ENCODE measurements at places on chromosomes 6 and 20.

DNA sequence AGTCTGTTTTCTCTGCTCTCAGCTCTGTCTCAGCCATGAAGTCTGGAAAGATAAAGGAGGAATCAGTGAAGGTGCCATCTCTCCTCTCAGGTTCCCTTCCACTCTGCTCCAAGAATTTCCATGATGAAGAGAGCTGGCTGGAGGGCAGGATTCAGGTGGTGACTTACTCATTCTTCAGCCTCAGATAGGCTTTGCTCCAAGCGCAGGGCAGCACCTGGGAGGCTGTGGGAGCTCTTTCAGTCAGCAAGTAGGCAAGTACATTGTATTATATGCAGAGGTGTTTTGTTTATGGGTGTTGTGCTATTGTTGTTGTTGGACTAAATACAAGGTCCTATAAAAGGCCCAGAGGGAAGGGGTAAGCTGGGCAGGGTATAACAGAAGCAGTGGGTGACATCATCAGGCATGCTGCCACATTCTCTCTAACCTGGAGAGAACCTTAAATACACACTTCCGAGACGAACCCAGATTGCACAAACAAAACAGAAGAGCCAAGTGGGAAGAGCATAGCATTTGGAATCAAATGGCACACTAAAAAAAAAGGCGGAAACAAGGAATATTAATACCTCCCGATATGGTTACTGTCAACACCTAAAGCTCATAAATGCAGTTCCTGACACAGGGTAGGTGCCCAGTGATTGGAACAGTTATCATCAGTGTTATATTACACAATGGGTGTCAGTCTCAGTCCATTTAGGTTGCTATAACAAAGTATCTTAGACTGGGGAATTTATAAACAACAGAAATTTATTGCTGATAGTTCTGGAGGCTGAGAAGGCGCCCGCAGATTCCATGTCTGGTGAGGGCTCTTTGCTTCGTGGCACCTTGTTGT, 14.5 kb upstream of the PSMG4 start:
- DNase-seq = no peak

DNA sequence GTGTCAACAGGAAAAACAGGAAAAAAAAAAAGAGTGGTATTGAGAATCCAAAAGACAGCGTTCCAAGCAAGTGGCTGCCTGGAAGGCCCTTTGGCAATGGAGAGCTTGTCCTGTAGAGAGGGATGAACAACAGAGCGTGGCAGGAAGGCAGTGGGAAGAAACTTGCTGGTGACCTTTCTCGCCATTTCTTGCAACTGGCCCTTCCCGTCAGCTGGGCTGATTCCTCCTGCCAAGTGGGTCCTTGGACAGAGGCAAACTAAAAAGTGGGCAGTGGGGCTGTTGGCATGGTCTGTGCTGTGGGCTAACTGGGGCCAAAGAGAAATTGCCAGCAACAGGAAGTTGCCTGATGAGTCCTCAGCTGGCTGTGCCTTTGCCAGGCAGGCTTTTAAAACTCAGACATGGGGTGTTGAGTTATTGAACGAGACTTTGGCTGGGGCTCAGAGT, 43.9 kb upstream of the CLDN20 start:
- DNase-seq = no peak

GRCh38 chr6:116954335-116954734, 77.3 kb downstream of the RFX6 start:
- DNase-seq = no peak

DNA sequence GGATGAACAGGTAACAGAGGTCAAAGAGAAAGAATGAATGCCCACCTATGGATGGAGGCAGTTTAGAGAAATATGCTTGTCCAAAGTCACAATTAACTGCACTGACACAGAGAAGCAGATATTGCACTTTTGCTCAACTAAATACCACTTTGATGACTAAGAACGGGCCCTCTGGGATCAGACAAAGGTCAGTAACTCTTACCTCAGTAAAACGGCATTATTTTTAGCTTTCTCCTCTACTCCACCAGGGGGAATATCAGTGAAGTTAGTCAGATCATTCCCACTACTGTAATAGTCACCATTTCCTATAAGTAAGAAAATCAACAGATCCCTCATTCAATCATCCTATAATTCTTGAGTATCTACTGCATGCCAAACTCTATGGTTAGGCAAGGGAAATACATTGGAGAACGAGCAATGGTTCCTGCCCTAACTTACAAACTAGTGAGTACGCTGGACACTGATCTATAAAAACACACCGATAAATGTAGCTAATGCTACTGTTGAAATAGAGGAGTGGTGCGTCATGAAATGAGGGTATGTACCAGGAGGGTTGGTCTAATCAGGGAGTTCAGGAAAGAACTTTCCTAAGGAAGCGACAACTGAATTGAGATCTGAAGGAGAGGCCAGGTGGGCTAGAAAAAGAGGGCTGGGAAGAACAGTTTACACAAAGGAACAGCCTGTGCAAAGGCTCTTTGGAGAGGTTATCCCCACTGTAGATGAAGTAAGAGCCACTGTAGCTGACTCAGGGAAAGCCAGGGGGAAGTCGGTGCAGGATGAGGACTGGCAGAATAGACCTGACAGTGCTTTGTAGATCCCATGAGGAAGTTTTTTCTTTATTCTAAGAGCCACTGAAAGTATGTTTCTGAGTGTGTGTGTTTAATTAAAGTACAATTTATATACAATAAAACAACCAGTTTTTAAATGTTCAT, 9.2 kb downstream of the ECI2 start:
- DNase-seq = no peak

DNA sequence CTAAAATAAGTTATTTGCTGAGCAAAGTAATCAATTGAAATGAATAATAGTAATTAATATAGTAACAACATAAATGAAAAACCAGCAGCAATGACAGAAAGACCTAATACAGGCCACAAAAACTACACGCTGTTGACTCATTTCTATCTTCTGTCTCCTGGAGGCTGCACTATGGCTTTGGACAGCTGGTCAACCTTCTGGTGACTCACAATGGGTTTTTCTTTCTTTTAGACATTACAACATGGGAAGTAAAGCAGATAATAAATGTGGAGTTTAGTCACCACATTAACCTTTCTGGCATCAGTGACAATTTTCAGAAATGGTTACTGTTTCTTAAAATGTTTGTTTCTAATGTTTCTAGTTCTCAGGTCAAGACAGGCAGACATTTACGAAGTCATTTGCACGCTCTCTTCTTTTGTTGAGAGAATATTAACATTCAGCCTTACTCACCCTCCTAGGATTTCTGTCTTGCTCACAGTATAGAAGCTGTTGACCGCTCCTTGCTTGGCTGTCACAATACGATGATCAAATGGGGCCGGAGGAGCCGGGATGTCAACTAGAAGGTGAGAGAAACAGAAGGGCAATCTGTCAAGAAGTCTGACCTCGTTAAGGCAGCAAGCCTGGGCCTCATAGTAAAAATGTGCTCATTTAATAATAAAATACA, 62.2 kb downstream of the MYLK4 start:
- no peak for DNase-seq

DNA sequence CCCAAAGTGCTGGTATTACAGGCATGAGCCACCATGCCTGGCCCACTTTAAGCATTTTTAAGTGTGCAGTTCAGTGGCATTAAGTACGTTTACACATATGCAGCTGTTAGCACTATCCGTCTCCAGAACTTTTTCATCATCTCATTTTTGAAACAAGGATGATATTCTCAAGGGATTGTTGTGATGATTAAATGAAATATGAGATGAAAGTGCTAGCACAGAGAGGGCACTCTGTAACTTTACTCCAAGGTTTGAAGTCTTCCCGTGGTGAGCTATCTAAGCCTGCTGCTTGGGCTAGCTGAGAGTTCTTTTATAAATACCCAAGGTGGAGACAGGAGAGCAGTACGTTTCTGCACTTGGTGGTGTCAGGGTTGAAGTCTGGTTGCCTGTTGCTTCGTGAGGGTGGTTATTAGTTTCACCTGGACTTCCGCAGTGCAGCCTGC, 6.6 kb downstream of the TM9SF4 start:
- no peak for DNase-seq

DNA sequence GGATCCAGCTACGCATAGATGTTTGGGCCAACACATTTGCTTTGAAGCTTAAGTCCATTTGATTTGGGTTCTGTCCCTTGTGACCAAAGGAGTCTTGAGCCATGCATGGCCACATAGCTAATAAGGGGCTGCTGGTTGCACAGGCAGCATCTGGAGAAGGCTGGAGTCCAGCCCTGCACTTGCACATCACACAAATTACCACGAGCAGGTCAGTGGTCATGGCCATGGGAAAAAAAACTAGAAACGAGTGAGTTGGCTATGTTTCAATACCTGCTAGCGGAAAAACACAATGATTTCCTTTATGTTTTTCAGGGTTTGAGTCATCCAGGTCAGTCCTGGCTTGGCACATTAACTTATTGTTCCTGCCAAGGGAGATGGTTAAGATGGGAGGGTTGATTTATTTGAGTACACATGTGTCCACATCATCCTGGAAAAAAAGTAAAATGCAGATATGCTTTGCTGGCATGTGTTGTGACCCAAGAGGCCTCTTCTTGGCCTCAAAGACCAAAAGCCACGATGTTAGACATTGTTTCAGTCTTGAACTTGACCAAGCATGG, 5.6 kb upstream of the STX16 start:
- DNase-seq = no peak

DNA sequence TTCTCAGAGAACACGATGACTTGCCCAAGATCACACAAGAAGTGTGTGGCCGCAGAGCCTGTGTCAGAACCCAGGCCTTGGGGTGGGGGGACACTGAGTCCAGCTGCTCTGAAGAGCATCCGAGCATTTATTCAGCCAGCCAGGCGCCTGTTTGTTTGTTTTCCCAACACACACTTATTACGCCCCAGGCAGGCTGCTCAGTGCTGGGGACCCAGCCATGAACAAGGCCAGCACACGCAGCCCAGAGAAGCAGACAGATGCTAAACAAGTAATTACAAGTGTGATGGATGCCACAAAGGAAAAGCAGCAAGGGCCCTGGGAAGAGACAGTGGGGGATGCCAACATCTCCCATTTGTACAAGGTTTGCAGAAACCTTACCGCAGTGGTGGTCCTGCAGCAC, 19.4 kb upstream of the SIRPA start:
- DNase-seq = no peak

Data from activated CD8-positive, alpha-beta memory T cell treated with anti-CD3 and anti-CD28 coated beads, Interleukin-2, amount 10 ng/mL, durations not matched to agents 7 days and 5 days (primary cell).